ENCODE measurements at places on chromosomes 11 and 22.

DNA sequence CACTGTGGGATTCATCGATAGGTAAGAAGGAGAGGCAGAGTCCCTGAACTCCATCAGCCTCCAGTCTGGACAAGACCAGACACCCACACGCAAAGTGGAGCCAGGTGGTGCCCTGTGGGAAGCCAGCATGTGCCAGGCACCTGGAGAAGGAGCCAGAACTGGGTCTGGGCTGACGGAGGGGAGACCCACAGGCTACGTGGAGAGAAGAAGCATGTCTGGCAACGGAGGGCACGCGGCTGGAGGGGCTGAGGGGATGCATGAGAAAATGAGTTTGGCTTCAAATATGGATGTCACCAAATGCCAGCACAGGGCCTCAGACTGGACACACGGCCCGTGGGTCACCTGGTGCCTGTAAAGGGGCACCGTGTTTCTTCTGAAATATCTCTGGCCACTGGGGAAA, 55.7 kb downstream of the LINC01488 start:
- DNase-seq: no peak

- DNase-seq: no peak
These were observed 33.6 kb downstream of the PPME1 start for GRCh38 chr11:74204701-74205100.

GRCh38 chr22:38760477-38761201, 4.8 kb upstream of the SUN2 start:
- DNase-seq: peak; percentile 28

- DNase-seq: no peak
These were observed 107.8 kb downstream of the LARGE1 start for GRCh38 chr22:33812360-33812977.

GRCh38 chr11:117435326-117435725, 107.7 kb downstream of the CEP164 start:
- DNase-seq: no peak

- DNase-seq: no peak
These were observed 377.2 kb downstream of the CTTN start for GRCh38 chr11:70775386-70776075.

DNA sequence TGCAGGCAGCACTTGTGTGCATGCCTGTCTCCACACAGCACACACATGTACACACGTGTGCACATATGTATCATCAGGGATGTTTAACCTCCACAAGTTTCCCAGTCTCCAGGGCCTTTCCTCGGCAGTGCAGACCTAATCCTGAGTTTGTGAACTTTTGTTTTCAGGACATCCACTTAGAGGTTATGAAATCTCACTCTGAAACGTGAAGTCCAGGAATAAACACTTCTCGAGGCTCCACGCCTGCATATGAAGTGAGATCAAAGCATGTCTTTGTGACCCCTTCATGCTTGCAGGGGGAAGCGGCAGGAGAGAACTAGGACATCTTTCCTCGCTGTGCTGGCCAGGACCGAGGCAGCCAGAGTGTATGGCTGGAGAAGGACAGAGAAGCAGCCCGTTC, 3.1 kb downstream of the SHISAL1 start:
- no peak for DNase-seq

Data from amygdala (tissue), 56 donors.